Immature natural killer cell (primary cell): ENCODE measurements at places on chromosomes 13 and 19. TPM values are rescaled to one million over a fixed set of nuclear protein-coding genes. Genes with fewer than 3 reads are reported as not detected.

The CYP2A6 gene
- not detected for polyA plus RNA-seq

The PRR22 gene
- not detected for polyA plus RNA-seq

The CEACAM3 gene
- polyA plus RNA-seq, result not detected

The PBX4 gene
- polyA plus RNA-seq, result 0.57 TPM

The SYCN gene
- not detected for polyA plus RNA-seq

The DHDH gene
- 1.3 TPM for polyA plus RNA-seq

The ACER1 gene
- 0.63 TPM for polyA plus RNA-seq

The IRF2BP1 gene
- polyA plus RNA-seq, result 9.4 TPM

GRCh38 chr19:45528744-45529419 is 21.6 kb downstream of the VASP start:
- H3K4me1 ChIP-seq, result peaks cover 8% of the 10 kb centered on the region
- H3K4me3 ChIP-seq, result peak overlapping the region; percentile 15
- peaks cover 20% of the 10 kb centered on the region for H3K36me3 ChIP-seq

- H3K27ac ChIP-seq, result no peak overlapping the region
- H3K4me3 ChIP-seq, result no peak overlapping the region
- no peaks in the 10 kb centered on the region for H3K4me1 ChIP-seq
- H3K36me3 ChIP-seq, result no peaks in the 10 kb centered on the region
- no peak for DNase-seq
- H3K27me3 ChIP-seq, result peaks cover 2% of the 10 kb centered on the region
Observed at GRCh38 chr13:101455863-101456262, 3.4 kb downstream of the ITGBL1 start.

GRCh38 chr19:48970923-48971395 is 5.8 kb downstream of the FTL start:
- H3K4me1 ChIP-seq, result peaks cover 19% of the 10 kb centered on the region
- H3K27me3 ChIP-seq, result no peaks in the 10 kb centered on the region
- H3K36me3 ChIP-seq, result peaks cover 4% of the 10 kb centered on the region
- H3K27ac ChIP-seq, result no peak overlapping the region

- no peaks in the 10 kb centered on the region for H3K27me3 ChIP-seq
- H3K4me3 ChIP-seq, result no peak overlapping the region
Observed at GRCh38 chr13:108741930-108742329, 112.5 kb downstream of the MYO16 start.

GRCh38 chr19:50461066-50461875 is 15.0 kb upstream of the EMC10 start:
- H3K27me3 ChIP-seq, result no peaks in the 10 kb centered on the region
- no peaks in the 10 kb centered on the region for H3K4me1 ChIP-seq
- H3K4me3 ChIP-seq, result no peak overlapping the region
- H3K27ac ChIP-seq, result peak overlapping the region; percentile 35
- peak; percentile 48 for DNase-seq
- no peaks in the 10 kb centered on the region for H3K36me3 ChIP-seq

DNA sequence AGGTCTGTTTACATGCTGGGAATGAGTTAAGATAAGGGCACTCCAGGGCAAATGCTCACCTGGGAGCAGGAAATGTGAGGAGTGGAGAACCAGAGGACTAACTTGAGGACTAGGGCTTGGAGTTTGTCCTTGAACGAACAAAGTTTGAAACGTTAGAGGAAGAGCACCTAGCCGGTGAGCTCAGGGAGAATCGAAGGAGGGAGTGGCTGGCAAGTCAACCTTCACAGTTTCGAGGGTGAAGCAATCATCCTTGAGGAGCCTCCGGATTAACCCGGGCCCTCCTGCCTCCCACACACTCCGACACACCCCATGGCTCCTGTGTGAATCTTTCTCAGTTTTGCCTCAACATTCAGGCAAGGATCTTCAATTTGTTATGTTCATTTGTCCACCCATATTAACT is 58.6 kb downstream of the LMO7 start:
- peaks cover 3% of the 10 kb centered on the region for H3K36me3 ChIP-seq
- no peak for DNase-seq
- no peaks in the 10 kb centered on the region for H3K4me1 ChIP-seq
- no peaks in the 10 kb centered on the region for H3K27me3 ChIP-seq
- no peak overlapping the region for H3K27ac ChIP-seq
- H3K4me3 ChIP-seq, result no peak overlapping the region

DNA sequence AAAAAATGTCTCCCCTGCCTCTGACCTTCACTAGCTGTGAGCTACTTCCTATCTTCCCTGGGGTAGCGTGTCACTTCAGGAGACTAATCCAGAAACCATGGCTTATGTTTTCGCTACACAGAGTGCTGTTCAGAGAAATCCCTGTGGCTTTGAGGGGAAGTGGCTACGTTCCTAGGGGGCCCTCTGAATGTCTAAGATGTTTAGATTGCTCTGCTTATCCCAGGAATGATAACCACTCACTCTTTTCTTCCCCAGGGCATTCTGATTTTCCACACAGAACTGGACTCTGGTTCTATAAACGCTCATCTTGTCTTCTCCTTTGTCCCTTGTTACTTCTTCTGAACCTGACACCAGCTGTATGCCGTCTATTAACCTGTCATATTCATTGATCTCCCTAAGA is 572.5 kb downstream of the OLFM4 start:
- H3K4me1 ChIP-seq, result no peaks in the 10 kb centered on the region
- H3K27me3 ChIP-seq, result no peaks in the 10 kb centered on the region
- no peak for DNase-seq
- H3K36me3 ChIP-seq, result no peaks in the 10 kb centered on the region
- H3K27ac ChIP-seq, result no peak overlapping the region

DNA sequence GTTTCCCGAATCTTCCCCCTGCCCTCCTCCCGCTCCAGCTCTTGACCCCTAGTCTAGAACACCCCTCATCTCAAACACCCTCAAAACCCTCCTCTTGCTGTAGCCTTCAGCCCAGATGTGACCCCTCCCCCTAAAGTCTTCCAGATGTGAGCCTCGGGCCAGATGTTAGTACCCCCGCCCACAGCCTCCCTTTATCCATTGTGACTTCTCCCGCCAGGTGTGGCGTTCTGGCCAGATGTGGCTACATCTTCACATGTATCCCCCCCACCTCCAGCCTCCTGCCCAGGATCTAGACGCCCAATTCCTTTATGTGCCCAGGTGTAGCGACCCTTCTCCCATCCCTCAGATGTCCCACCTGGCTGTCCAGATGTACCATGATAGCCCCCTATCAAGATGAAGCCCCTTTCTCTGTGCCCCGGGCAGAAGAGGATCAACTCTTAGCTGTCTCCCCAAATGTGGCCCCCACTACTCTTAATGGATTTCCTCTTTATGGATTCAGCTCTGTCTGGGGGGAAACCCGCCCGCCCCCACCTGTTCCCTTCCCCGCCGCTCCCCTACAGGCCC is 517 bp upstream of the LTBP4 start:
- no peak overlapping the region for H3K27ac ChIP-seq
- peak overlapping the region; percentile 57 for H3K4me3 ChIP-seq
- no peak for DNase-seq
- peaks cover 43% of the 10 kb centered on the region for H3K27me3 ChIP-seq
- H3K4me1 ChIP-seq, result peaks cover 56% of the 10 kb centered on the region
- no peaks in the 10 kb centered on the region for H3K36me3 ChIP-seq

- H3K27ac ChIP-seq, result no peak overlapping the region
- no peaks in the 10 kb centered on the region for H3K4me1 ChIP-seq
- DNase-seq, result no peak
- no peaks in the 10 kb centered on the region for H3K36me3 ChIP-seq
Observed at GRCh38 chr13:83223546-83223945, 658.7 kb downstream of the SLITRK1 start.

DNA sequence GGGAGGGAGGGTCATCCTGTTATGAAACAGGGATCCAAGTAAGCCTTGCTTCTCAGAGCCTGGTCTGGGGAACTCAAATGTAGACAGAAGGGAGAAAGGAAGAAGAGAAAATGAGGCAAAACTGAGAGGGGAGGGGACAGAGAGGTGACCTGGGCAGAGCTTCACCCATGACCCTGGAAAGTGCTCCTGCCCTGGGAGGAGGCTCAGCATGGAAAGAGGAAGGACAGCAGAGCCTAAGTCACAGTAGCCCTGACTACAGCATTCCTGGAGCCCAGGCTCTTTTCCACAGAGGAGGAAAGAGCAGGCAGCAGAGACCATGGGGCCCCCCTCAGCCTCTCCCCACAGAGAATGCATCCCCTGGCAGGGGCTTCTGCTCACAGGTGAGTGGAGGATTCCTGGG is at the start of gene CEACAM3:
Gene CEACAM3 (plus strand): TSS at position 226 of the 400 bp plus-strand sequence. CDS start 91 bp downstream, at position 317.
- H3K27me3 ChIP-seq, result peaks cover 15% of the 10 kb centered on the region
- H3K27ac ChIP-seq, result no peak within 1 kb of the TSS
- no peaks in the 10 kb centered on the region for H3K36me3 ChIP-seq
- H3K4me1 ChIP-seq, result no peaks in the 10 kb centered on the region

- peaks cover 8% of the 10 kb centered on the region for H3K36me3 ChIP-seq
- peaks cover 13% of the 10 kb centered on the region for H3K4me1 ChIP-seq
Observed at GRCh38 chr19:4800591-4801081, 9.1 kb downstream of the FEM1A start.

GRCh38 chr19:51607920-51608562 is 22.2 kb downstream of the SIGLEC5 start:
- peaks cover 22% of the 10 kb centered on the region for H3K36me3 ChIP-seq
- no peak overlapping the region for H3K4me3 ChIP-seq
- DNase-seq, result peak; percentile 26
- H3K4me1 ChIP-seq, result peaks cover 11% of the 10 kb centered on the region

DNA sequence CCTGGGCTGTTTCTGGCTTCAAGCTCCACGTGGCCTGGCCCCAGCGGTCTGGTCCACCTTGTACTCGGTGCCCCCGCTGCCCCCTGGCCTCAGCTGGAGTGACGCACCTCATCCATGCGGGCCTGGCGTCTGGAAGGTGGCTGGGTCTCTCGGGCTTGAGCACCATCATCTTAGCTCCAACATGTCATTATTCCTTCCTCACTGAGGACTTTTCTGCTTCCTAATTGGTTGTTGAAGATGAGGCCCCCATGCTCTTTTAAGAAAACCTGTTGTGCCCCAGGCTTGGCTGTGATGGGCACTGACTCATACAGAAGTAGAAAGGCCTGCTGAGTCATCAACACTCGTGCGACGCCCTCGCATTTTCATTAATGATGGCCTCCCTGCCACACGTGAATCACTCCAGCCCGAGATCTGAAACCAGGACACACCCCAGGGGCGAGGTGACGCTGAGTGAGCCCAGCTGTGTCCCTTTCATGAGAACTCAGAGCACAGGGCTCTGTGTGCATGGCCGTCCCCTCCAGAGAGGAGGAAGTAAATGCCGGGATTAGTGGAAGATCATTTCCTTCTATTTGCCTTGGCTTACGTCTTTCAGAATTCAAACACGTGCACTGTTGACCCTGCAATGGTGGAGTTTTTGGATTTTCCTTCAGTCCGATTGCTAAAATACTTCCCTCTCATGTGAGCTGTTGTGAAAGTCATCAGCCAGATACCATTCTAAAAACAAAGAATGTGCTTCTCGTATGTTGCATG is 14.0 kb upstream of the GJA3 start:
- H3K27me3 ChIP-seq, result peaks cover 24% of the 10 kb centered on the region
- H3K36me3 ChIP-seq, result no peaks in the 10 kb centered on the region
- H3K4me1 ChIP-seq, result no peaks in the 10 kb centered on the region
- H3K27ac ChIP-seq, result no peak overlapping the region
- no peak overlapping the region for H3K4me3 ChIP-seq

DNA sequence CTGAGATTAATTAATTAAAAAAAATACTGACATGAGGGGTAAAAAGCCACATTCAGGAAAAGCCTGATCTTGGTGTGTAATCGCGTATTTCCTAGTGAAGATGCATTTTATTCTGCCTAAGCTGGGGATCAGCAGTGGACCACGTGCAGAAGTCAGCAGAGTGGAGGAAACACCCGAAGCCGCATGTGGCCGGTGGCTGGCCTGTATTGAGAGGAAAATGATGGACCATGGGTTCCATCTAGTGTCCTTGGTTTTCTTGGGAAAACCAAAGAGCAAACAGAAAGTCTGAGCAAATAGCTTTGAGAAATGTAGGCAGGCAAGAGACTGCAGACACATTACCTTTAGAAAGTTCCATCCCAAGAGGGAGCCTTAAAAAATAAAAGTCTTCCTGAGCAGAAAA is 23.7 kb upstream of the SHISA2 start:
- no peaks in the 10 kb centered on the region for H3K4me1 ChIP-seq
- DNase-seq, result no peak
- H3K4me3 ChIP-seq, result no peak overlapping the region

- no peak for DNase-seq
- no peak overlapping the region for H3K4me3 ChIP-seq
- H3K36me3 ChIP-seq, result no peaks in the 10 kb centered on the region
- peaks cover 13% of the 10 kb centered on the region for H3K27me3 ChIP-seq
Observed at GRCh38 chr19:41599175-41599966, 23.4 kb downstream of the CEACAM21 start.
